Smooth muscle cell of bladder (primary cell): ENCODE measurements at places on chromosomes 1 and 21. TPM values are rescaled to one million over a fixed set of nuclear protein-coding genes. Genes with fewer than 3 reads are reported as not detected.

Gene CACNA1E
- not detected in 2 replicates for total RNA-seq

Gene CRABP2
- total RNA-seq: 17.5 and 37.3 TPM in 2 replicates

Gene MIXL1
- total RNA-seq: not detected in 2 replicates

Gene CLCA4
- not detected in 2 replicates for total RNA-seq

Gene LRRN2
- total RNA-seq: 0.28 and 0.65 TPM in 2 replicates

Gene CHI3L1
- total RNA-seq: 14.5 and 35.3 TPM in 2 replicates

Gene TRPM2
- under 0.01 TPM in 2 replicates for total RNA-seq
